Fibroblast of the aortic adventitia (primary cell): ENCODE measurements at places on chromosomes 12 and 14.
A peak's percentile ranks its signal among the peaks of the same experiment; 100 is the strongest.

DNA sequence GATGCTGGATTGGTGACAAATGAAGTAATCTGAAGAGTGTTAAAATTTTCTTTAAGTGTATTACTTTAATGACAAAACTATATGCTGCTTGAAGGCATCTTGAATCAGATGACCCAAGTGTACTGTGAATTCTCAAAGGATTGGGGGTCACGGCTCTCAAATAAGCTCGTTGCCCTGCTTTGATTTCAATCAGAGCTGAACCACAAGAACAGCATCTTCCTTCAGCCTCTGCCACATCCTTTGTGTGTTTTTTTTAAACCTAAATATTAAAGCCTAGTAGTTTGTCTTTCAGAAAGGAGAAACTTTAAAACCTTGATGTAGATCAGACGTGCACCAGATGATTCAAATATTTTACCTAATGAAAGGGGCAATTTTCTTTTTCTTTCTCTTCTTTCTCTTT, 11.7 kb downstream of the ELK3 start:
- no peak for DNase-seq

GRCh38 chr12:50390316-50390741, 6.1 kb downstream of the FAM186A start:
- DNase-seq = peak; percentile 85

- DNase-seq = no peak
These were observed 62.2 kb downstream of the CKB start for GRCh38 chr14:103460415-103460814.

DNA sequence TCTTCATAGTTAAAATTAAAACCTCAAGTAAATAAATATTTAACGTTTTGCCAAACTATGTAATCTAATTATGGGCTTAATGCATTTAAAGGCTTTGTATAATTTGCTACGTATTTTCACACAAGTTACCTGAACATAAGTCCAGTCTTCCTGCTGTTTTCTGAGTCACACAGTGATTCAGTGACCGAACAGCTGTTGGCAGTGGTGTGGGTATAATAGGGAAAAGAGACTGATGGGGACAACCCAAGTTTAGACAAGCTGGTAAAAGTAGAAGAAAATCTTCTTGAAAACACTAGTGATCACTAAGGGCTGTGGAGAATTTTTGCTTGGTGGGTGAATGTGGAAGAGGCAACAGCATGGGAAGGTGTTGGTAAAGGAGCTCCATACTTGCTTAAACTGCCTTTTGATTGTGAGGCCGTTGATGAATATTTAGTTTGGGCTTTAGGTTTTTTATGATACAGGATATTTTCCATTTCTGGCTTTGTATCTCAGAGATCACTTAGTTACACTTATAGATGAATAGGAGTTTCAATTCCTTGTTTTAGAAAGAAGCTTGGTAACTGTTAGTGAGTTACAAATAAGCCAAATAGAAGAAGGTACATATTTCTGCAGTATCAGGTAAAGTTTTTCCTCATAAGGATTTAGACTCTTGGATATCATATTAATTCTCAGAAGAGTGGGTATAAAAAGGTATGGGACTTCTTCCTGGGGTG, 23.9 kb downstream of the LRRK2 start:
- no peak for DNase-seq

DNA sequence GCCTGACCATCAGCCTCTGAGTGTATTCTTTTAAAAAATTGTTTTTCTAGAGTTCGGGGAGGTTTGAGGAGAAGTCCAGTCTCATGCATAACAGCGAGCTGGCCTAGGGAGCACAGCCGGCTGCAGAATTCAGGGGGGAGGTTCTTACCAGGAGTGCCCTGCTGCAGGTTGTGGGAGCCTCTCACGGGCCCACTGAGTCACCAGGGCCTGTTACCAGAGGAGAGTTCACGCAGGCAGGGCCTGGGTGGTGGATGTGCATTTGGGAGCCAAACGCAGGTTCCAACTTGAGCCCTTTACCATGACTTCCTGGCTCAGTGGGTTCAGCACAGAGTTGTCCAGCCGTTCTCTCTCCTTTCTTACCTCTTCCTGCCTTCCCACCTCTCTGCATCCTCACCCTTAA, 14.4 kb downstream of the CD9 start:
- DNase-seq = no peak

DNA sequence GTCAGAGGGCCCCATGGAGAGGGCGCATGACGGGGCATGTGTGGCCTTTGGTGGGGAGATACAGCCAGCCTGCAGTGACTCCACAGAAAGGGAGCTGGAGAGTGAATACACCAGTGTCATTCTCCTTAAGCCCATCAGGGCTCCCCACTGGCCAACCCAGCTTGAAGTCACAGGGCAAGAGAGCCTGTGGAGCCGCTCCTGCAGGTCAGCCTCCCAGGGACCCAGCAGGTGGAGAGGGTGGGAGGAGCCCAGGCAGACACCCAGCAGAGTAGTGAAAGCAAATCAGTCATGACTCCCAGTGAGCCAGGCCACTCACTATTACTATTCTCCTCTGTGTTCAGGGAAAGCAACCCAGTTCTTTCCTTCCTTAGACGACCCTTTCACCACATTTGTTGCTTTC, 110.0 kb upstream of the CPM start:
- DNase-seq = no peak

DNA sequence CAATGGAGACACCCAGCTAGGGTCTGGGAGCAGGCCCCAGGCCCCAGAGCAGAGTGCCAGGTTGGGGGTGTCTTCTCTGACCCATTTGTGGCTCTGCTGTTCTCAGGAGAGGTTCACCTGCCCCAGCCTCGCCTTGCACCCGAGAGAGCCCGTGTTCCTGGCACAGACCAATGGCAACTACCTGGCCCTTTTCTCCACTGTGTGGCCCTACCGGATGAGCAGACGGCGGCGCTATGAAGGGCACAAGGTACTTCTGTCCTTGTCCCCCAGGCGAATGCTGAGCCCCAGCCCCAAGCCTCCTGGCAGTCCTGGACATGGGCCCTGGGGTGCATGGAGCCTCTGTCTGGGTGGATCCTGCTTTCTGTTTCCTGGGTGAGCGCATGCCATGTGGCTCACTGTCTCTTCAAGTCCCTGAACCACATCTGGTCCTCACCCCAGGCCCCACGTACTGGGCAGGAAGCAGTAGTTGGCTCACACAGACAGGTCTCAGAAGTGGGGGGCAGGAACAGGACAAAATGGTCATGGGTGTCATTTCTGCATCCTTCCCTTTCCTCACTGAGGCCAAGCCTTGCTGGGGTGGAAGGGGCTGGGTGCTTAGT, 58.2 kb downstream of the BEGAIN start:
- no peak for DNase-seq

DNA sequence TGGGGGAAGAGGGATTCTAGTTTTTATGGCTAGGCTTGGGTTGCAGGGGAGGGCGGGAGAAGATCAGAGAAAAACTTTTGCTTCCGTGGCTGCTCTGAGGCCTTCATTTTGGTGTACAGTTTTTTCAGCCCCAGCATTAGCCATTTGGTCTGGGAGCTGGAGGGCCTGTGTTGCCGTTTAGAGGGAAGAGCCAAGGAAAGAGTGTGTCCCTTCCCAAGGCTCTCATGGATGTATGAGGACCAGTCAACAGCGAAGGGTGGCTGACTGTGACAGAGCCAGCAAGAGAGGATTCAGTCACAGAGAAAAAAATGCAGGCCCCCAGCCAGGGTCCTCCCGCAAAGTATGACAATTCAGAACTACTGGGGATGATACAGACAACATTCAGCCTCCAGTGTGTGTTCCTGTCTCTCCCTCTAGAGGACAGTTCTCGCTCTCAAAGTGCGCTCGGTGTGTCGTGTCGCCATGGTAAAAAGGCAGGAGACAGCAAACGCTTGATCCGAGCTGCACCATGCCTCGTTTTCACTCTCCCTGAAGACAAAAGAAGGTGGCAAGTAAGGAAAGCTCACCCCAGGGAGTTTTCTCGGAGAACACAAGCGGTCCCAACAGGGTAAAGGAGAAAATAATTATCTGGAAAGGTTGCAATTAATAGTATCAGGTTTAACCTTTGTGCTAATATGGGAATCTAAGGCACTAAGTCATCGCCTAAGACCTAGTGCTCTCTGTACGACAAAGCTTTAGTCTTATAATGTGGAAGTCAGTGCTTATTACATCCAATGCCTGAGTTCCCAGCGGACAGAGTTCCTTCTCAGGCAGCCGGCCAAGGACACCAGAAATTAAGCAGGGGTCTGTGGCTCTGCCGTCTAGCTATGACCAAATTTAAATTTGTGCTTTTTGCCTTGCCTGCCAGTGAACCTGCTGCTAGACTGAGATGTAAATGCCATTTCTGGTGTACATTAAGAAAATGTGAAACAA, 157.3 kb upstream of the PLXNC1 start:
- DNase-seq = peak; percentile 40

DNA sequence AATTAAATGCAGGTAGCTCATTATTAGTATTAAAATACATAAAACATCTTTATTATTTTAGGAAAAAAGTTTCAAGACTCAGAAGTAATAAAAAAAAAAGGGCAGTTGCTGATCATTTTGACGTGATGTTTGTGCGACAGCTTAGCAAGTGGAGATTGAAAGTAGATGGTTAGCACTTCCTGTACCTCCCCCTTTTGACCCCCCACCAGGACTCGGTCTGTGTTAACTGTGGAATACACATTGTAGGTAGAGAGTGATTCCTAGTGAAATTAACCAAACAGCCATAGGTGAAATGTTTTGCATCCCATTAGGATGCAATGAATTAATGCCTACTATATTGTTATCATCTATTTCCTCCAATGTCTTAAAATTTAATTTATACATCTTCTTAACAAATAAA, 120.8 kb downstream of the SLC5A8 start:
- DNase-seq = no peak

GRCh38 chr14:99722741-99723140, 38.6 kb downstream of the CYP46A1 start:
- no peak for DNase-seq

DNA sequence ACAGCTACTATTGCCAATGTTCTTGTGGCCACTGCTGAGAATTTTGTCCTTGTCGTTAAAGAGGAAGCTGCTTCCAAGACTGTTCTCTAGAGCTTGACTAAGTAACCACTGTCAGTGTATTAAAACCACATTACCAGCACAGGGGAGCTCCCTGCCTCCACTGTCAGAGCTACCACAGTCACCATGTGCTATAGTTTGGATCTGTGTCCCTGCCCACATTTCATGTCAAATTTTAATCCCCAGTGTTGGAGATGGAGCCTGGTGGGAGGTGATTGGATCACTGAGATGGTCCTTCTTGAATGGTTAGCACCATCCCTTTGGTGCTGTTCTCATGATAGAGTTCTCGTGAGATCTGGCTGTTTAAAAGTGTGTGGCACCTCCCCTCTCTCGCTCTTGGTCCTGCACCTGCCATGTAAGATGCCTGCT, 23.2 kb upstream of the RAP1B start:
- DNase-seq = no peak

GRCh38 chr12:45406988-45407850, 191.3 kb downstream of the ANO6 start:
- DNase-seq = peak; percentile 10

GRCh38 chr14:92380131-92380530, 57.2 kb downstream of the SLC24A4 start:
- DNase-seq = no peak

DNA sequence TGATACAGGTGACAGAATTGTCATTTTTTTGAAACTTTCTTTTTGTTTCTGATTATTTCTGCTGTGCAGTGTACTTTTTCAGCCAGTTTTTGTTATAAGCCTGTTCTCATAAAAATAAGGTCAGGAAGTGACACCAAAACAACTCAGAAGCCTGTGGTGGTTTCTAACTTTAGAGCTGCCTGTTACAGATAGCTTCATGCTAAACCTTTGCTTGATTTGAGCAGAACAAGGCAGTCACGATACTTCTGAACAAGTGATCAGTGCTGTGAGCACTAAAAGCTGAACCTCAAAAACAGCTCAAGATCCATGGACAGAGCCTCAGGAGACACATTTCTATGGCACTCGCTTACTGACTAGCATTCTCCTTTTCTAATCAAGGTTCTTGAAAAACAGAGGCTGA, 82.0 kb downstream of the PRKCH start:
- no peak for DNase-seq

DNA sequence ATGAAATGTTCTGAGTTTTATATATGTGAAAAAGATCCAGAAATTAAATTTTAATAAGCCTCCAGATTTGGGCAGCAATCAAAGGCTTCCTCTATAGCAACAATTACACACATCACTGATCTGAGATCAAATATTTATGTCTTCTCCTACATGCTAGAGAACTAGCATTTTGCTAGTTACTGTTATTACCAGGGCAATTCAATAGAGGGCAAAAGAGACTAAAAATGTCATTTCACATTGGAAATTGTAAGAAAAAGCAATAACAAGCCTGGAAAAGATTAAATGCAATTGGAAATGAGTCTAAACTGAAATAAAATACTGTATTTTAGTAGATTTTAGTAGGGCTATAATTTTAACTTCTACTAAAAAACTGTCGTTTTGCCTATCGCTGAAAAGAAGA, 32.6 kb upstream of the ANO6 start:
- DNase-seq = peak; percentile 55

- peak; percentile 22 for DNase-seq
These were observed 9.8 kb upstream of the PARP11 start for GRCh38 chr12:3882896-3883564.

DNA sequence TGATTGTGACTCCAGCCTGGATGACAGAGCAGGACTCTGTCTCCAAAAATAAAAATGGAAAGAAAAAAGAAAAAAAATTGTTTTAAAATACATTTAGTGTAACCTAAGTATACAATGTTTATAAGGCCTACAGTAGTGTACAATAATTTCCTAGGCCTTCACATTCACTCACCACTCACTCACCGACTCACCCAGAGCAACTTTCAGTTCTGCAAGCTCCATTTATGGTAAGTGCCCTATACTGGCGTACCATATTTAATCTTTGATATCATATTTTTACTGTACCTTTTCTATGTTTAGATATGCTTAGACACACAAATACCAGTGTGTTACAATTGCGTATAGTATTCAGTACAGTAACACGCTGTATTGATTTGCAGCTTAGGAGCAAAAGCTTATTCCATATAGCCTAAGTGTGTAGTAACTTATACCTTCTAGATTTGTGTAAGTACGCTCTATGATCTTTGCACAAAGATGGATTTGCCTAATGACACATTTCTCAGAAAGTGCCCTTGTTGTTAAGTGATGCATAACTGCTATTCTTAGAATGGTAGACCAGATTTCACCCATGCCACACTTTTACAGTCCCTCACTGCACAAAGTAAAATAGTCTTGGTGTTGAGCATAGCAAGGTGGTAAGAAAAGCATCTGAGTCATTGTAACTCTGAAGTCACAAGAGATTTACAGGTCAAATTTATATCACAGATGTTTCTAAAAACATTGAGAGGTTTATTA, 151.9 kb downstream of the LRRK2 start:
- no peak for DNase-seq

- peak; percentile 19 for DNase-seq
These were observed 405.8 kb downstream of the MED13L start for GRCh38 chr12:115871714-115872113.

DNA sequence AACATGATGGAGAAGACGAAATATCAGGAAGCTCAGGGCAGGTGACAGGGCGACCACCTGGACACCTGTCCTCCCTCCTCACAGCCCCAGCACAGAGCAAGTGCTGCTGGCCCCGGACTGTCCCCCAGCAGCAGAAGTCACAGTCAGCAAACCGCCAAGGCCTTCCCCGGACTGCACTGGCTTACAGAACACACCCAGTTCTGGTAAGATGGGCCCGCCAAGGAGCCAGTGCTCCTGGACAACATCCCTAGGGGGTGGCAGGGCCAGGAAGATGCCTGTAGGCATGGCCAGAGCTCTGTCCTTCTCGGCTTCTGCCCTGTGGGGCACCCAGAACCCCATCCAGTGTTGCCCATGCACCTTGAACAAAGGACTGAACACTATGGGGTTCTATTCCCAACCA, 77.9 kb downstream of the BCL11B start:
- no peak for DNase-seq
